ENCODE measurements at places on chromosomes 5 and 9. TPM values are rescaled to one million over a fixed set of nuclear protein-coding genes. Genes with fewer than 3 reads are reported as not detected.

DNA sequence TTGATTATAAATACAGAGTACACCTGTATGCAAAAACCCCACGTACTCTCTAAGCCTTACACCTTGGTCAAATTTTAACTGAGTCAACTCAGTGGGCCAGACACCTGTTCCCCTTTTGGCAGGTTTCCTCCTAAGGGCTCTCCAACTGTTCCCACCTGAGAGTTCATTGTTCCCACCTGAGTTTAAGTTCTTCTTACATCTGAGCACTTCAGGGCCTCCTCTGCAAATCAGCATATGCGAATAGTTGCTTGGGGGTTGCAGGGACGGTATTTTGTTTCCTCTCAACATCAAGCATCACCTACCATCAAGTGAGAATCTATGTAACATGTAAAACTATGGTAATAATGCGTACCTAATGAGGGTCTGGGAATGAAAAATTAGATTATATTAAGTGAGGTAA, 300.0 kb downstream of the PIK3R1 start:
- no peak for DNase-seq

The IFNA13 gene
- not detected for total RNA-seq

The BRINP1 gene
- total RNA-seq, result not detected

DNA sequence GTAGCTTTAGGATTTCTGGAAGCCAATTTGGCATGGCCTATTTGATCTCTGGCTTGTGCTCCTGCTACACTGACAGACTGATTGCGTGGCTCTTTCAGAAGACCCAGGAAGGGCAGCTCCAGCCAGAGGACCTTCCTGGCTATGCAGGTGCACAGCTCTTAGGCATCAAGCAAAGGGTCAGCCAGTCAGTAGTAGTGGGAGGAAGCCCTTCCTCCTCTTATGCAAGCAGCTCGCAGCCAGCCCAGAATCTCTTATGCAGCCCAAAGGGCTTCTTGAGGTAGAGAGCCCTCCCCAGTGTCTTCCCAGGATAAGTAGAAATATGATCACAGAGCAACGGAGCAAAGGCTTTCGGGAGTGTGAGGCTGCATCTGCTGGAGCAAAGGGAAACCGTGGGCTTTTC, 43.2 kb downstream of the SLC36A1 start:
- no peak for DNase-seq

GRCh38 chr5:118040496-118040895, 947.9 kb downstream of the DTWD2 start:
- DNase-seq, result no peak

GRCh38 chr5:181230551-181230950, 7.5 kb downstream of the TRIM41 start:
- DNase-seq, result no peak

The IL13 gene
- not detected for total RNA-seq

- DNase-seq, result no peak
Observed at GRCh38 chr9:107626118-107626517, 136.5 kb upstream of the KLF4 start.

The GABRA6 gene
- total RNA-seq, result not detected

- no peak for DNase-seq
Observed at GRCh38 chr5:160452795-160453194, 31.1 kb downstream of the PTTG1 start.

GRCh38 chr9:83070261-83070660, 7.3 kb upstream of the RASEF start:
- DNase-seq, result no peak

DNA sequence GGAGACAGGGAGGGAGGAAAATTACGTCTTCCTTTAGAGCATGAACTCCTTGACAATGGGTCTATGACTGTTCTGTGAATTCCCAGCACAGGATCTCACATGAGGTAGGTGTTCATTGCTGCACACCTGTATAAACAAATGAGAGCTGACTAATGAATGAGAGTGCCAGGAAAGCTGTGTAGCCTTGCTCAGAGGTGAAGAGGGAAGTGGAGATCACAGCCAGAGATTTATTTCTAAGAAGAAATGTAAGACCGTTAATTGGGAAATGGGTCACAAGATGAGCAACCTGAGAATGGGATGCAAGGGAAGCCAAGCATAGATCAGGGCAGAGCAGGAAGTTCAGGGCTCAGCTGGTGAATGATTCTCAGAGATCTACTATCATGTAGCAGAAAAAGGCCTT, 295.1 kb downstream of the CDK5RAP2 start:
- DNase-seq, result no peak

The NPDC1 gene
- 65.2 TPM for total RNA-seq

The FGF18 gene
- total RNA-seq, result 0.61 TPM

DNA sequence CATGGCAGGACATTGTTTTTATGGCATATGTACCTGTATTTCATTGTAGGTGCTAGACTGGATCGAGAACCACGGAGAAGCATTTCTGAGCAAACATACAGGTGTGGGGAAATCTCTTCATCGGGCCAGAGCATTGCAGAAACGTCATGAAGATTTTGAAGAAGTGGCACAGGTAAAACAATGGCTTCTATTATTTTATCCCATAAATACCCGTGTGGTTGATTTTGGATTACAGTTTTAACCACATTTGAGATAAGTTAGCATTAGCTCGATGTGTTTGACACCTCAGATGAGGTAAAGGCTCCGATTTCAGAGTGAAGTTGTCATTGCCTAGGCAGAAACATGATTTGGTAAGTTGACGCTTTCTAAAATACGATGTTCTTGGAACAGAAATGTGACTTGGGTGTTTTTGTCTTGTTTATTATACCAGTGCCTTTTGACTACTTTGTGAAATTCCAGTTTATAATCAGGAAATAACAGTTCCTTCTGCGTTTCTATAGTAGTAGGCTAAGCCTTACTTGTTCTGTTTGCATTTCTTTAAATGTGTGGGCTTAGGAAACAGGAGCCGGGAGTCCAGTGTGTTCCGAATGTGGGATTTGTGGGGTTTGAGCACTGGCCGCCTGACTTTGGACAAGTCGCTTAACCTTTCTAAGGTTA, 187.7 kb downstream of the TRIO start:
- DNase-seq, result no peak

DNA sequence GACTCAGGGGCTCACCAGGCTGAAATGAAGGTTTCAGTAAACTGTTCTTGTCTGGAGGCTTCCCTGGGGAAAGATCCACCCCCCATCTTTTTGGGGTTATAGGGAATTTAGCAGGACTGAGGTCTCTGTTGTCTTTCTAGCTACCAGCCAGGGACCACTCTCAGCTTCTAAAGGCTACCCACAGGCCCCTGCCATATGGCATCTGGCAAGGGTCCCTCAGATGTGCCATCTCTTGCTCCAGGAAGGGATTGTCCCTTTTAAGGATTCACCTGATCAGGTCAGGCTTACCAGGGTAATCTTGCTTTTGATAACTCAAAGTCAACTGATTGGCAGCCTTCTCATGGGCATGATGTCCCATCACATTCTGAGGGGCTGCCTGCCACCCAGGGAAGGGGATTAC, 65.0 kb downstream of the NSUN2 start:
- DNase-seq, result no peak

GRCh38 chr5:74889523-74890105, 23.4 kb upstream of the FAM169A start:
- no peak for DNase-seq
